Colonic mucosa (tissue), 4 donors: ENCODE measurements at places on chromosomes 1 and 21. TPM values are rescaled to one million over a fixed set of nuclear protein-coding genes. Genes with fewer than 3 reads are reported as not detected.

- DNase-seq: no peak
Measured at GRCh38 chr21:37874481-37874880, 41.8 kb downstream of the KCNJ6 start.

GRCh38 chr1:226626577-226626956, 78.0 kb downstream of the STUM start:
- peak; percentile 65 for DNase-seq

GRCh38 chr21:33206771-33207281, 22.9 kb upstream of the IFNAR2 start:
- DNase-seq: no peak

DNA sequence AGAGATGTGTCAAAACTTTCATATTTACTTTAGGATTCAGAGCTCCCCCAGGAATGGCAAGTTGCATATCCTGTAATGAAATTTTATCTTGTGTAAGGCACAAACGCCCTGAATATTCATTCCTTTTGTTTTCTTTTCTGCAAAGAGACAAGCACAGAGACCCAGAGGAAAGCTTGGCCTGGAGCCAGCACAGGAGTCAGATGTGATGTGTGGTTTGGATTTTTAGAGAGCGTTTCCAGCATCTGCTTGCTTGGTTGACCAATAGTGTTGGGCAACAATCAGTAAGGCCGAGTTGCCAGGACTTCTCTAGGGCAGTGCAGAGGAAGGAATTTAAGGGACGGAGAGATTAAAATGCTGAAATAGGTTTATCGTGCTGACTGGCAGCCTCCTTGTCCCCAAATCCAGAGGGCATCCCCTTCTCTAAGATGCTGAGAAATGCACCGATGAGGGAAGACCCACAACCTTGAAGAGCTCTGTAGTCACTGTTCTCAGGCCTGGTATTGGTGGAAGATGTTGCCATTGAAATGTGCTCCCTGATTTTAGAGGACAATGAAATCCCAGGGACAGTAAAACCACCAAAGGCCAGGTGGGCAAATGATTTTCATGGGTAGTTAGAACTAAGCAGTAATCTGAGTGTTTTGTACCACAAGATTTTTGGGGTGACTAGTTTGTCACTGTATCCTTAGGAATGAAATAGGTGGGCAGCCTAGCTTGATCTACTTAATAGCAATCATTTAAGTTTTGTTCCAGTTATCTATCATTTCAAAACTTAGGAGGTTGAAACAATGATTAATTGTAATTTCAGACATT, 37.9 kb upstream of the RHOU start:
- peak; percentile 21 for DNase-seq

GRCh38 chr1:44025816-44026215, 5.4 kb downstream of the SLC6A9 start:
- peak; percentile 89 for DNase-seq

DNA sequence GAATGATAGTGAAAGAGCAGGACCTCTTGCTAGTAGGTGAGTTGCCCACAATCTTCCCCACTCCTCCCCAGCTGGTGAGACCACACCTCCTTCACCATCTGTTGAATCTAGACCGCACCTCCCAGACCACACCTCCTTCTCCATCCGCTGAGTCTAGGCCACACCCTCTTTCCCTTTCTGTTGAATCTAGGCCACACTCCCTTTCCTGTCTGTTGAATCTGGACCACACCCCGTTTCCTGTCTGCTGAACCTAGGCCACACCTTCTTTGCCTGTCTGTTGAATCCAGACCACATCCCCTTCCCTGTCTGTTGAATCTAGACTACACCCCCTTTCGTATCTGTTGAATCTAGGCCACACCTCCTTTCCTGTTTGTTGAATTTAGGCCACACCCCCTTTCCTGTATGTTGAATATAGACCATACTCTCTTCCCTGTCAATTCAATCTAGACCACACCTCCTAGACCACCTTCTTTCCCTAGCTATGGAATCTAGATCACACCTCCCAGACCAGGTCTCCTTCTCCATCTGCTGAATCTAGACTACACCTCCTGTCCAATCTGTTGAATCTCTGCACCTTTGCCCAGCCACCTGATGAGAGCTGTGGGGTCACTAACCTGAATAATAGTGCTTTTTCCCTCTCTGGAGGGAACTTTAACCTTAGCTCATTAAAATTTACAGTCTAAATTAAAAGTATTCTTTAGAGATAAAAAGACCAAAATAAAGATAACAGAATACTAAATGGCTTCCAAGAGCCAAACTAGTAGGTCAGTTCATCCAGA, 116.3 kb downstream of the DAB1 start:
- DNase-seq: peak; percentile 39

- peak; percentile 33 for DNase-seq
Measured at GRCh38 chr1:21673277-21673780, 4.2 kb upstream of the RAP1GAP start.

- DNase-seq: no peak
Measured at GRCh38 chr1:220321758-220322157, 49.5 kb upstream of the RAB3GAP2 start.

- no peak for DNase-seq
Measured at GRCh38 chr1:16442265-16442664, 1.7 kb downstream of the NECAP2 start.

Gene LCE3E
- total RNA-seq: not detected

Gene PLD5
- total RNA-seq: 0.27 TPM

Gene LDLRAD1
- 0.24 TPM for total RNA-seq

Gene RIMS3
- 9.5 TPM for total RNA-seq

Gene CFAP45
- 0.30 TPM for total RNA-seq

Gene OR2T29
- not detected for total RNA-seq

Gene SPRR2E
- total RNA-seq: not detected

Gene RGS7
- 0.24 TPM for total RNA-seq

Gene B4GALT2
- total RNA-seq: 38.5 TPM
